ENCODE measurements at places on chromosomes 3 and 15.

GRCh38 chr3:88779482-88779881 lies 327.9 kb upstream of the EPHA3 start:
- no peak for DNase-seq

DNA sequence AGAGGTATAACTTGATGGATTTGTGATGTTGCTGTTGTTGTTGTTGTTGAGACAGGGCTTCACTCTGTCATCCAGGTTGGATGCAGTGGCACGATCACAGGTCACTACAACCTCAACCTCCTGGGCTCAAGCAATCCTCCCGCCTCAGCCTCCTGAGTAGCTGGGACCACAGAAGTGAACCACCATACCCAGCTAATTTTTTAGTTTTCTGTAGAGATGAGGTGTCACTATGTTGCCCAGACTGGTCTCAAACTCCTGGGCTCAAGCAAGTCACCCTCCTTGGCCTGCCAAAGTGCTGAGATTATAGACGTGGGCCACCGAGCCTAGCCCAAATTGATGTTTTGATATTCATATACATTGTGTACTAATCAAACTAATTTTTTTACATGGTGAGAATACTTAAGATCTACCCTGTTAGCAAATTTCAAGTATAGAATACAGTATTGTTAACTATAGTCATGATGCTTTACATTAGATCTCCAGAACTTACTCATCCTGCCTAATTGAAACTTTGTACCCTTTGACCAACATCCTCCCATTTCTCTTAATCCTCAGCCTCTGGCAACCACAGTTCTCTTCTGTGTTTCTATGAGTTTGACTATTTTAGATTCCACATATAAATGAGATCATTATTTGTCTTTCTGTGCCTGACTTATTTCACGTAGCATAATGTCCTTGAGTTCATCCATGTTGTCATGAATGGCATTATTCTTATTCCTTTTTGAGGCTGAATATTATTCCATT lies 23.2 kb downstream of the LMCD1 start:
- no peak for DNase-seq

DNA sequence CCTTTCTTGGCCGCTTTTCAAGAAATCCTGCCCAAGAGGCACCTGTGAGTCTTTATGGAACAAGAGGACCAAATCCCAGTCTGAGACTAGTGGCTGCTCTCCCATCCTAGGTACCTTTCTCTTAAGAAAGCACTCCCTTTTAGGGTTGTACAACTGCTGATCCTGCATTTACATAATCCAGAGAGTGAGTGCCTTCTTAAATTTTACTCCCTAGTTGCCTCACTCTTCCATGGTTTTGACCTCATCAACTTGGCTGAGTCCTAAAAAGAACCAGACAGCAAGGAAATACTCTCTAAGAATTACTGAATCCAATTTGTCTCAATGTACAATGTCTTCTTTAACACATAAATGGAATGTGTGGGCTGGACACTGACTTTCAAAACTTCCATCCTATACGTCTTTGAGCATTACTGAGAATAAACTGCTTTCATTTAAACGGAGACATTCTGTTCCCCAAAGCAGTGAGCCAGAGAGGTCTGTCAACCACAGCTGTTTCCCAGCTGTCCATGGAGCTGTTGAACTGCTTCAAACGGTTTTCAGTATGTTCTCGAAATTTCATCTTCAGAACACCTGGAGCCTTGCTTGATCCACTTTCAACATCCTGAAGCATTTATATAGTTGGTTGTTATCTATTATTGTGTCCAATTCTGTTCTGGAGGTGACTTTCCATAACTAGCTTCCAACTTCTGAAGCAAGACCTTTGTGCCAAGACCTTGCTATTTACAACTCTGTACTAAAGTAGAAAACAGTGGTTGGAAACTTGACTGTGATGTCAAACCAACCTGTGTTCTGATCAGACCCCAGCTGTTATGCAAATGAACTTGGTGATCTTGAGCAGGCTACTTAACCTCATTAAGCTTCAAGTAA lies 179.1 kb downstream of the SLC9A9 start:
- DNase-seq, result no peak

GRCh38 chr3:102400142-102400541 lies 34.7 kb upstream of the ZPLD1 start:
- no peak for DNase-seq

DNA sequence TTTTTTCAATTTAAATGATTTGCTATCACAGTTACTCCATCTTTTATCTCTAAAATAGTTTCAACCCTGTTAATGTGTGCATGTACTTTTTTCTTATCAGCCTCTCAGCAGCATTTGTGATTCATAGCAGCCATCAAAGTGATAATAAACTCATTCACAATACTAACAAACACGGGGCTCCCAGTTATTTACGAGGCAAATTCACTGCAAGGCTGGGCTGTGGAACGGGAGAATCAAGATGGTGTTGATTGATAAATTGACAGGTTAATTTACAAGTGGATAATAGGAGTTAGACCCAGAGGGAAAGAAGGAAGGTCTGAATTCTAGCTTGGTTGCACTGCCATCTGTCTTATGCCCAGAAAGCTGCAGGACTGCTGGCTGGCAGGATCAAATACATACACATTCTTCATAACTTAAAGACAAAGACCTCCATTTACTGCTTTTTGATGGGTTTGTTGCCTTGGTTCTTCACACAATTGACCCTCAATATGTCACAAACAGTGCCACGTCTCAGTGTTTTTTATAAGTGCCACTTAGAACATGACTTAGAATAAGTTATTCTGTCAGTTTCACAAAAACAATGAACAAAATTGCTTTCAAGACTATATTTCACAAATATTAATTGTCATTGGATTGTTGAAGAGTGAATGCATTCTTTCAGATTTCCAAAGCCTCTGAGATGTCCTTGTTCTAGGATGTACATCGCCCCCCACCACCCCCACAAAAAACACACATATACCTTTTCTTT lies 562.8 kb downstream of the NR2F2 start:
- DNase-seq, result no peak

DNA sequence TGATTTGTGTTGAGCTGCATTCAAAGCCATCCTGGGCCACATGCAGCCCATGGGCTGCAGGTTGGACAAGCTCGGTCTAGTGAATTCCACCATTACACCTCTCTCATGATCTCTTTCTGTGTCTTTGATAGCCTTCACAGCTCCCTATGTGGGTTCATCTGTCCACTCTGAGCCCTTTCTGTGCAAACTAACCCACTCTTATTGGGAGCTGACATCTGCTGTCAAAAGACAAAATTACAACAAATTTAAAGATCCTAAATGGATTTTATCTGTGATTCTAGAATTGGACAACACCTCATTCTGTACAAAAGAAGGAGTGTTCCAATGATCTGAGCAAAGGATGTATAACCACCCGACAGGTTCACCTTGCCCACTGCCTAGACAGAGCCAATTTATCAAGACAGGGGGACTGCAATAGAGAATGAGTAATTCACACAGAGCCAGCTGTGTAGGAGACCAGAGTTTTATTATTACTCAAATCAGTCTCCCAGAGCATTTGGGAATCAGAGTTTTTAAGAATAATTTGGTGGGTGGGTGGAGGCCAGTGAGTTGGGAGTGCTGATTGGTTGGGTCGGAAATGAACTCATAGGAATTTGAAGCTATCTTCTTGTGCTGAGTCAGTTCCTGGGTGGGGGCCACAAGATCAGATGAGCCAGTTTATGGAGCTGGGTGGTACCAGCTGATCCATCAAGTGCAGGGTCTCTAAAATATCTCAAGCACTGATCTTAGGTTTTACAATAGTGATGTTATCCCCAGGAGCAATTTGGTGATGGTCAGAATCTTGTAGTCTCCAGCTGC lies 2.6 kb upstream of the XYLB start:
- DNase-seq, result no peak

GRCh38 chr15:84822653-84823281 lies 5.6 kb downstream of the ALPK3 start:
- no peak for DNase-seq

DNA sequence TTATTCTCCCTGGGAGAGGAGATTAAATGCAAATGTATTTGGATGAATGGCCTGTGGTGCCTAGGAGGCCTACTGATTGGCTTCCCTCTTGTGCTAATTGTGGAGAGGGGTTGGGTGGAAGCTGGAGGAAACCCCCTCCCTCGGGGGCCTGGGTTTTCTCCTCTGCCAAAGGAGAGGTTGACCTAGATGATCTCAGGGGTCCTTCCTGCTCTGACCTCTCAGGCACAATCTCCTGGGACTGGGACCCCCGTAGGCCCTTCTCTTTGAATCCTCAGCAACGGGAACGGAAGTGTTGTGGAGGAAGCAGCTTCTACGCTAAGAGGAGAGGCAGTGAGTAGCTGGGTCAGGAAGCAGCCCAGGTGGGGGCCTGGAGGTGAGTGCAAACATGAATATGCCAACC lies 40.5 kb upstream of the MAGEF1 start:
- DNase-seq, result no peak

DNA sequence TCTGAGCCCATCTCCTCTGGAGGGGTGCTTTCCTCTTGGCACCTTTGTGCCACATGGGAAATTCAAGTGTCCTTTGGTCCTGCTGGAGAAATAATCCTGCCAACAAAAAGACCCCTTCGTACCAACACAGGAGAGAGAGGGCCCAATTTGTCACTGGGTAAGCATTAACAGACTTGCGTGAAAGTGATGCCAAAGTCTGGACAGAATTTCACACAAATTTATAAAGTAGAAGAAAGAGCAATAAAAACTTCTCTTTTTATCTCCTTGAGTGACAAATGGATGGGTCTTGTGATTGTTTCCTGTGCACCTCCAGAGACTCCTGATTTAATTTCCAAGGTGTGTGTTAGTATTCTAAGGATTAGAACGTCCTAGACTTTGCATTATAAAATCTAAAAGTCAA lies 14.9 kb downstream of the DPH3 start:
- DNase-seq, result no peak

DNA sequence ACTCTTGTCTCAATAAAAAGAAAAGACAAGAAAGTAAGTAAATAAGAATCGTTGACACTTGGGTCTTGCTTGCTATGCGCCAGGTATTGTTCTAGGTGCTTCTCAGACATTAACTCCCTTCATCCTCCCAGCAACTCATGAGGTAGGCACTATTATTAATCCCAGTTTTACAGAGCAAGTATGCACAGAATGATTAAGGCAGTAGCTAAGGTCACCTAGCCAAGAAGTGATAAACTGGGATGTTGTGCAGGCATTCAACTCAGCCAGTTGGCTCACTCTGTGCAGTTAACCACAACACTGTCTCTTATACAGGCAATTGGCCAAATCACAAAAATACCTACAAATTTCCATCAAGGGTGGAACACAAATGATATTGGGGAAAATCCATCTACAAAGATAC lies 1.7 kb upstream of the C3orf33 start:
- DNase-seq, result no peak

DNA sequence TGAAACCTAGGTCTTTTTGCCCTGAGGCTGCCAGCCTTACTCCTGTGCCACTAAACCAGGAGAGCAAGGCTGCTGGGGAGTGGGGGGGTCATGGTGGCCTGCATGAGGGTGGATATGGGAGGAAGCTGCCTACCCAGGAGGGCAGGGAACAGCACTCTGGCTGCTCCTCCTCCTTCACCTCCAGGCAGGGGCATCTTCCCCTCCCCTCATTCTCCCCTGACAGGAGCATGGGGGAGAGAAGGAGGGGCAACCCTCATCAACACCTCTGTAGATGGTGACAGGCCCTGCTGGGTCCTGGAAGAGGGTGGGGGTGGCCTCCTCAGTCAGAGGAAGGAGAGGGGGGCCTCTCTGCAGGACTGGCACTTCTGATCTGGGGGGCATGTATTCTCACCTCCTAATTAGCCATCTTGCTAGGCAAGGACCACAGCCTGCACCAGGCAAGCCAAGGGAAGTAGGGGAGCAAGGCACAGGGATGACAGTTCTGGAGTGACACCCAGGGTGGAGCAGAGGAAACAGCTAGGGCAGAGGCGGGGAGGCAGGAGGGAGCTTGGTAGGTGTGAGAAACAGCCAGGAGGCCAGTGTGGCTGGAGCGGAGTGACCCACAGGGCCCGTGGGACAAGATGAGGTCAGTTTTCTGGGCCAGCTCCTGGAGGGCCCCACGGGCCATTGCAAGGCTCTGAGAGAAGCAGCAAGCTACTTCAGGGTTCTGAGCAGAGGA lies 4.9 kb downstream of the CCDC33 start:
- no peak for DNase-seq

DNA sequence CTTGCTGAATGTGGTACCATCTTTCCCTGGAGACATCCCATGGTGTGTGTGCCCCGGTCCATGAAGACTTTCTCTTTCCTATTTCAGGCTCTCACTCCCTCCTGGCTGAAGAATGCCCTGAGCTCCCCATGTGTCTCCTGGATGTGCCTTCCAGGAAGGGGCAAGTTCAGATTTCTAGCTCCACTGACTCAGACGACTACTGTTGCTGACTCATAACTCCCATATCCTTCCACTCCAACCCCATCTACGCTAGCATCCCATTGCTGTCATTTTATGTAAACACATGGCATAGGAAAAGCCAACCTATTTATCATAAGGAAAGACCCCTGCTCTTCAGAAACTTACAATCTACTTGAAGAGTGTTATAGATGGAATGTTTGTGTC lies 95.0 kb downstream of the ADCY5 start:
- DNase-seq, result no peak

DNA sequence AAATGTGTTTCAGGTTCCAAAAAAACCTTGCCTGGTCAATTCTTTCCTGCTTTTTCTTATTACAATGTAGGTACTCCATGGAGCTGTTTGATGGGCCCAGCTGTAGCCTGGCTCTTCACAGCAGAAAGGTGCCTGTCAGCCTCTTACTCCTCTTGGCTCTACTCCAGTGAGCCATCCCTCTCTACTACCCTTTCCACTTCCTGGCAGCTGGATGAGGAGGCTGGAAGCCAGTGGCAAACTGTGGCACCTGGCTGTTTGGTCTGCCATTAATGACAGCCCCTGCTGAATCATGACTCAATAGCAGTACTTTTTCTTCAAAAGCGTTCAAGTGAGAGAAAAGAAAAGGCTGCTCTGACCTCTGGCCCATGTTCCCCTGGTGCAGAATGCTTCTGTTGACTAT lies 618.1 kb downstream of the PYDC2 start:
- no peak for DNase-seq

- no peak for DNase-seq
Measured at GRCh38 chr3:28917895-28918475, 362.9 kb upstream of the RBMS3 start.
